ENCODE measurements at places on chromosomes 1 and 21.

- H3K36me3 ChIP-seq = no peaks in the 10 kb centered on the region
Measured at GRCh38 chr1:228927946-228928898, 192.9 kb downstream of the RHOU start.

DNA sequence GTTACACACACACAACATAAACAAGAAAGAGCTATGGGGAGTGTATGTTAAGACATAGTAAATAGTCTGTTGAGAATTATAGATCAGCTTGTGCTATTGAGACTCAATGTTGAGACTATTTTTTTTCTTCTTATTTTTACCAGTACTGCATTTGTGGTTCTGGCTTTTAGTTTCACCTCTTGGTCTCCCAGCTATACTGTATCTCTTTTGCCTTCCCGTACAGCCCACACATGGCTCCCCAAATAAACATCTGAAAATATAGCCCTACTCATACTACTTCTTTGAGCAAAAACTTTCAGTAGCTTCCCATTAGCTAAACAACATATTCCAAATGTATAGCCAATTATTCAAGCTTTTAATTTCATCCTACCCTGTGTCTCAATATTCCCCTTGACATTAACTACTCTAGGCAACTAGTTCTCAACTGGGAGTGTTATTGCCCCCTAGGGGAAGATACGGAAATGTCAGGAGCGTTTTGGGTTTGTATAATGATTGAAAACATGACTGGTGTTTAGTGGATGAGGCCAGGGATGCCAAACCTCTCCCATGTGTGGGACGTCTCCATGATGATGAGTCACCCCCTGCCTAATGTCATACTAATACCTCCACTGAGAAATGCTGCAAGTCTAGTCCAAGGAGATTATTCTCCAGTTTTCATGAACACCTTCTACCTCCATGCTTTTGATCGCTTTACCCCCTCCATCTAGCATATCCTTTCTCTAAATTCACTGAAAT lies 6.8 kb downstream of the RPE65 start:
- H3K27ac ChIP-seq = no peak overlapping the region
- no peaks in the 10 kb centered on the region for H3K27me3 ChIP-seq
- H3K4me3 ChIP-seq = no peak overlapping the region
- no peaks in the 10 kb centered on the region for H3K36me3 ChIP-seq
- DNase-seq = peak; percentile 56
- no peaks in the 10 kb centered on the region for H3K4me1 ChIP-seq

- H3K4me3 ChIP-seq = no peak overlapping the region
- H3K27ac ChIP-seq = no peak overlapping the region
Measured at GRCh38 chr1:45979778-45980176, 152.7 kb downstream of the PIK3R3 start.

- no peak for DNase-seq
- H3K27ac ChIP-seq = no peak overlapping the region
- H3K36me3 ChIP-seq = no peaks in the 10 kb centered on the region
- H3K27me3 ChIP-seq = no peaks in the 10 kb centered on the region
Measured at GRCh38 chr1:183810756-183811544, 6.0 kb downstream of the RGL1 start.

- no peaks in the 10 kb centered on the region for H3K36me3 ChIP-seq
- H3K27ac ChIP-seq = no peak overlapping the region
- H3K27me3 ChIP-seq = no peaks in the 10 kb centered on the region
- H3K4me3 ChIP-seq = no peak overlapping the region
- peaks cover 5% of the 10 kb centered on the region for H3K4me1 ChIP-seq
Measured at GRCh38 chr21:26659182-26659581, 86.1 kb upstream of the CYYR1 start.

- DNase-seq = no peak
- H3K27me3 ChIP-seq = no peaks in the 10 kb centered on the region
- H3K4me1 ChIP-seq = peaks cover 32% of the 10 kb centered on the region
Measured at GRCh38 chr1:153506831-153507413, 28.9 kb downstream of the S100A6 start.

- H3K27ac ChIP-seq = no peak overlapping the region
- no peak overlapping the region for H3K4me3 ChIP-seq
- peaks cover 2% of the 10 kb centered on the region for H3K36me3 ChIP-seq
Measured at GRCh38 chr21:43949499-43950208, 62.5 kb upstream of the TRAPPC10 start.

DNA sequence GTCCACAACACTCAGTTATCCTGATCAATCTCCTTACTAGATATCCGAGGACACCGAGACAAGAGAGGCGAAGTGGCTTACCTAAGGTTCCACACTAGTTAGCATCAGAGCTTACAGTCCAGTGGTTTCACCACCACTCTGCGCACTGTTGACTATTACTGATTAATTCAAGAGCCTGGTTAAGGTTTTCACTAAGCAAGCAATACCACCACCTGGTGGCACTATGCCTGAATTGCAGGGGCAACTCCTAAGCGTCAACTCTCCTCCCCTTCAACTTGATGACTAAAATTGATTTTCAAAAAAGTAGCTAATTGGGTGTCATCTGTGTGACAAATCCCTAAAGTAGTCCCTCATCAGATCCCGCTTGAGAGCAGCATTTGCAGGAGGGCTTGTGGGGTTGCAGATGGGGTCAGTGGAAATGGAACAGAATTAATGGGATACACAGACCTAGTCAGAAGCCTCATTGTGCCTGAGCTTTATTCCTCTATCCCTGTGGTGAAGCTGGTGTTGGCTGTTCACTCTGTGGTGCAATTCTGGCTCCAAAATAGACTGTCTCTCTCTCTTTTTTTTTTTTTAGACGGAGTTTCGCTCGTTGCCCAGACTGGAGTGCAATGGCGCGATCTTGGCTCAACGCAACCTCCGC lies 9.1 kb downstream of the TTC22 start:
- H3K27ac ChIP-seq = no peak overlapping the region
- DNase-seq = no peak
- peaks cover 1% of the 10 kb centered on the region for H3K36me3 ChIP-seq
- H3K4me3 ChIP-seq = no peak overlapping the region

DNA sequence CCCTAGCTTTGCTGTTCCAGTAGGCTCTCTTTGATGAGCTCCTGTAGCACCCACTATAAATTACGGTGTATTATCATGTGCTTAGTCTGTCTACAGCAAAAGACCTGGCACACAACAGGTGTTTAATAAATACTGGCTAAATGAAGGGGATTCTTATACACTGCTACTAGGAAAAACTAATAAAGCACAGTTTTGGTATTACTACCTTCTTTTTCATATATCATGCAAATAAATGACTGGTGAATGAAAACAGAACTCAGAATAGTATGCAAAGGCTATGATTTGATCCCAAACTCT lies 26.4 kb downstream of the WDR26 start:
- no peak overlapping the region for H3K4me3 ChIP-seq
- H3K27me3 ChIP-seq = no peaks in the 10 kb centered on the region
- no peak for DNase-seq
- peaks cover 14% of the 10 kb centered on the region for H3K36me3 ChIP-seq
- peaks cover 8% of the 10 kb centered on the region for H3K4me1 ChIP-seq
